Right lobe of liver (tissue), 6 donors: ENCODE measurements at places on chromosomes 6 and 20. TPM values are rescaled to one million over a fixed set of nuclear protein-coding genes. Genes with fewer than 3 reads are reported as not detected.

Gene TMEM239
- total RNA-seq = not detected

Gene HCRTR2
- not detected for total RNA-seq

Gene POM121L2
- not detected for total RNA-seq

Gene TMEM74B
- 0.37 TPM for total RNA-seq

Gene GPR63
- 0.07 TPM for total RNA-seq

Gene FRK
- 14.1 TPM for total RNA-seq

Gene RAB44
- total RNA-seq = not detected

Gene TRAPPC3L
- not detected for total RNA-seq

Gene MRPL2
- total RNA-seq = 63.1 TPM

Gene BNIP5
- total RNA-seq = not detected

Gene SRMS
- total RNA-seq = not detected

Gene PHACTR3
- total RNA-seq = 0.22 TPM

Gene SRSF12
- 0.25 TPM for total RNA-seq

Gene RSPH9
- not detected for total RNA-seq

Gene CTCFL
- total RNA-seq = 0.09 TPM

Gene ATXN1
- total RNA-seq = 23.8 TPM

Gene WFDC8
- total RNA-seq = not detected

Gene C6orf163
- 0.55 TPM for total RNA-seq

Gene SPINT3
- not detected for total RNA-seq

Gene DDO
- 4.6 TPM for total RNA-seq

Gene GPX5
- not detected for total RNA-seq

Gene RBPJL
- total RNA-seq = not detected
